NCI-H2107 (cell line): ENCODE measurements at places on chromosomes 12 and 14.

GRCh38 chr12:26651566-26652188, 181.3 kb downstream of the ITPR2 start:
- peak; percentile 59 for DNase-seq

- DNase-seq: no peak
Measured at GRCh38 chr12:30010071-30011052, 226.6 kb upstream of the TMTC1 start.

- DNase-seq: no peak
Measured at GRCh38 chr14:69014829-69015259, 35.7 kb upstream of the ACTN1 start.

DNA sequence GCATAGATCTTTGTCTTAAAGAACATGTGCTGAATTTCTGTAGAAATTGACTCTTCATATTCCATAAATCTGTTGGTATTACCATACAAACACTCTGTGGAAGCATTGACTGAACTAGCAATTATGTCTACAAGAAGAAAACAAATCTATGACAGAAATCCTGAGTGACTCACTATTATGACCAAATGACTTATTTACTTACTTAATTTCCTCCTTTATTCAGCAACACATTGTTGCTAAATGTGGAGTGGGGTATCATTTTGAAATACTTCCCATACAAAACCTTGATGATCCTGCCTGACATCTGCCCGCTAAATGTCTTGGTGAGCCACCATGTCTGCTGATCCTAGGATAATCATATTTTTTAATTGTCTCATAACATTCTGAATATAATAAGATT, 99.1 kb upstream of the SLCO1C1 start:
- DNase-seq: no peak

GRCh38 chr14:23020143-23021128, 10.5 kb upstream of the C14orf93 start:
- no peak for DNase-seq

DNA sequence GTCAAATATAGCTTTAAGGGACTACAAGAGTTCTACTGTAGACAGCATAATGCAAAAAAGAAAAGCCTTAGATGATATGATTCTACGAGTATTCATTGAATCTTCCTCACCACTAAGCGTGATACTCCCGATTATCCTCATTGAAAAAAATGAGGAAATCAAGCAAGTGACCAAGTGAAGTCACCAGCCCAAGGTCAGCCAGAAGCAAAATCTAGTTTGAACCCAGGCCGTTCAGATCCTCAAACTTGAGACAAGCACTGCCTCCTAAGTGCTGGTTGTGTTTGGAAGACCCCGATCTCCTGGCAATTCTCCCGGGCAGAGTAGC, 845 bp downstream of the GIT2 start:
- DNase-seq: no peak

- DNase-seq: no peak
Measured at GRCh38 chr14:93332397-93332852, 411 bp downstream of the BTBD7 start.

DNA sequence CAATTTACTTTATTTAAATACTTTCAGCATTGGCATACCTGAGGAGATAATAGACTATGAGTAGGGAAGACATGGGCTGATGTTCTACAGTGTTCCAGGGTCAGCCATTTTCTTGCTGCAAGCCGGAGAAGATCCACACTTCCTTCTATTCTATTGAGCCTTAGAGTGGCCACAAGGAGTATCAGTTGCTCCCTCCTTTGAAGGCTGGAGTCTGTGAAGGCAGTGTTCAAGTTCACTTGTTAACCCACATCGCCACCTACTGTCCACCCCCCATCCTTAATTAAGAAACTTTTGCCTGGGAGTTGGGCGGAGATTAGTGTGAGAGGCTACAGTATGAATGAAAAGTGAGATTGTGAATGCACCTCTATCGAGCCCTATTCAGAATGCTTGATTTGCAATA, 666.6 kb downstream of the NRXN3 start:
- DNase-seq: peak; percentile 73

DNA sequence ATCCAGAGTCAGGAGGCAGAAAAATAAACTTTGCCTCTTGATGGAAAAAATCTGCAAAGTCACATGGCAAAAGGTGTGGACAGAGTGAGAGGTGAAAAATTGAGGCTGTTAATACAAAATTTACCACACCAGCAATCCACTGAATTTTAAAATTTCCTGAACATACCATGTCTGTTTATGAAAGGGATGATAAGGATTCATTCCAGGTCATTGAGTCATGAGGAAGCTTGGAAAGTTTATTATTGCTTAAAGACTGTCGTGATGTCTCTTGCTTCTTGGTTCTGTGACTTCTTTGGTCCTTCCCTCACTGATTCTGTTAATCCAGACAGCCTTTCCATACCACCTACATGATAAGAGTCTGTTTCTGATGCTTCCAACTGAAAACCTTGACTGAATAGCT, 73.2 kb downstream of the TTC6 start:
- DNase-seq: no peak

GRCh38 chr12:54053751-54054741, at the start of gene HOXC4:
Gene HOXC4, plus strand, starts transcription at chr12:54053835. Its CDS starts 88 bp downstream, at chr12:54053923.
- DNase-seq: no peak

- no peak for DNase-seq
Measured at GRCh38 chr14:101215266-101215665, 311.7 kb upstream of the RTL1 start.

DNA sequence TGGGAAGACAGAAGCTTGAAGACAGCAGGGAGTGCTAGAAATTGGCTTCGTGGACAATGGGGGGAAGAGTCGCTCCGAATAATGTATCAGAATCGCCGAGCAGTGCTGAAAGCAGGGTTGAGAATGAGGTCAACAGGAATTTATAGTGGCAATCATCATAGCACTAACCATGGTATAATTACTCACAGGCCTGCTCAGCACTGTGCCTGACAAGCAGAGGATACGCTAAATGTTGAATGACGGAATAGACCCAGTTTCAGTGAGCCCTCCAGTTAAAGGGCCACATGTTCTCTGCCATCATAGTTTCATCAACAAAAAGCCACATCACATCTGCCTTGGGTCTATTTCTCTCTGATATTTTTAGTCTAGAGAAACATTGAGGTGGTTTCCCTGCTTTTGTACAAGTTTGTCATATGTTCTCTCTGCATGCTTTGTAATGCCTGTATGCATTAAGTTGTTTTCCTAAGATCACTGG, 130.3 kb upstream of the EGLN3 start:
- DNase-seq: no peak

GRCh38 chr14:20429801-20430669, 5.9 kb downstream of the KLHL33 start:
- no peak for DNase-seq

DNA sequence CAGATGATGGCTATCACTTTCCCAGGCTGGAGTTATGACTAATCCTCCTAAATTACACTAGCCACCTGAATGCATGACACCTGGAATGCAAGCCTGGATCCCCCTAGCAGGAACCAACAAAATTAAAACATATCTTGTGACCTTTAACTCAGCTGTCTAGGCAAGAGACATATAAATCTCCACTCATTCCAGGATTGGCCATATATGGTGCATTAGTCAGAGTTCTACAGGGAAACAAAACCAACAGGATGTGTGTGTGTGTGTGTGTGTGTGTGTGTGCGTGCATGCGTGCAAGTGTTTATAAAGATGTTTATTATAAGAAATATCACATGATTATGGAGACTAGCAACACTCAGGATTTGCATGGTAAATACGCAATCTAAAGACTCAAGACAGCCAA, 212.8 kb downstream of the KIF21A start:
- no peak for DNase-seq

- DNase-seq: no peak
Measured at GRCh38 chr12:111276146-111276545, 92.7 kb downstream of the PHETA1 start.

DNA sequence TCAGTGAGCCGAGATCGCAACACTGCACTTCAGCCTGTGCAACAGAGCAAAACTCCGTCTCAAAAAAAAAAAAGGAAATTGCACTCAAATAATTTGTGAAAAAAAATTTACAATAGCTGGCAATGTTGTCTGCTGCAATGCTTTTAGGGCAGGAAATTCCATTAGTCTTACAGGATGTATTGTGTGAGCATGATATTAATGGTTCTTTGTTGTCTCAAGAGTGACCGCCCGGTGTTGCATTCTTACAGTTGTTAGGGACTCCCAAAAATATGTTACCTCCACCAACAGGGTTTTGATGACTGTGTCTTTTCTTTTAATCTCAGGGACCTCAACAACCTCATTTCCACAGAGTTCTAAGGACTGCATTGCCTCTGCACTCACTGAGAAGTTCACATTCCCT, 44.8 kb downstream of the PZP start:
- no peak for DNase-seq

DNA sequence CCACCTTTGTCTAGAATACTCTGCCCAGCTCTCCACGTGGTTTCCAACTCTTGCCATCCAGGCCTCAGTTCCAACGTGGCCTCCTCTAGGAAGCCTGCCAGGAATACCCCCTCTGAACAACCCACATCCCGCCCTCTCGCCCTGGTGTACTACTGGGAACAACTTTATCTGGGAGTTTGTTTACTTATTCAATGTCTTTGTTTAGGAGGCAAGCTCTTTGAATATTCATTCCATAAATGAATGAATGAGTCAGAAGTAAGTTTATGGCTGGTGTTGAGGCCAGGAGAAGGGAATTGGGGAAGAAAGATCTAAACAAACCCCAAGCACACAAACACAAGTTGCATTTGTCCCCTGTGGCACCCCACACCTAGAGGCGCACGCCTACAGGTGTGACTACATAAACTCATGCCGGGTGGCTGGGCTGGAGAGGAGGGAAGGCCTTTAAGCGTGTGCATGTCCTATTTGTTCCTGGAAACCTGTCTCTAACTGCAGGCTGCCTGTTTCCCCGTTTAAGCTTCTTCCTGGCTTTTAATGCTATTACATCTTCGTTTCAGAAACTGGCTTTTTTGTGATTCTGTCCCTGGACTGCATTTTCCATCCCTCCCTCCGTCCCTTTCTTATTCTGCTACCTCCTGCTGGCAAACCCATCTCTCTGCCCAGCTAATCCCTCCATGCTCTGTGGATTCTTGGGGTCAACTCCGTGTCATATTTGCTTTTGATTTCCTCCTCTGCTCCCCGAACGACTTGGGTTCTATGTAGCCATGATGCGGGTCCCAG, 57.9 kb downstream of the FZD10 start:
- DNase-seq: no peak

DNA sequence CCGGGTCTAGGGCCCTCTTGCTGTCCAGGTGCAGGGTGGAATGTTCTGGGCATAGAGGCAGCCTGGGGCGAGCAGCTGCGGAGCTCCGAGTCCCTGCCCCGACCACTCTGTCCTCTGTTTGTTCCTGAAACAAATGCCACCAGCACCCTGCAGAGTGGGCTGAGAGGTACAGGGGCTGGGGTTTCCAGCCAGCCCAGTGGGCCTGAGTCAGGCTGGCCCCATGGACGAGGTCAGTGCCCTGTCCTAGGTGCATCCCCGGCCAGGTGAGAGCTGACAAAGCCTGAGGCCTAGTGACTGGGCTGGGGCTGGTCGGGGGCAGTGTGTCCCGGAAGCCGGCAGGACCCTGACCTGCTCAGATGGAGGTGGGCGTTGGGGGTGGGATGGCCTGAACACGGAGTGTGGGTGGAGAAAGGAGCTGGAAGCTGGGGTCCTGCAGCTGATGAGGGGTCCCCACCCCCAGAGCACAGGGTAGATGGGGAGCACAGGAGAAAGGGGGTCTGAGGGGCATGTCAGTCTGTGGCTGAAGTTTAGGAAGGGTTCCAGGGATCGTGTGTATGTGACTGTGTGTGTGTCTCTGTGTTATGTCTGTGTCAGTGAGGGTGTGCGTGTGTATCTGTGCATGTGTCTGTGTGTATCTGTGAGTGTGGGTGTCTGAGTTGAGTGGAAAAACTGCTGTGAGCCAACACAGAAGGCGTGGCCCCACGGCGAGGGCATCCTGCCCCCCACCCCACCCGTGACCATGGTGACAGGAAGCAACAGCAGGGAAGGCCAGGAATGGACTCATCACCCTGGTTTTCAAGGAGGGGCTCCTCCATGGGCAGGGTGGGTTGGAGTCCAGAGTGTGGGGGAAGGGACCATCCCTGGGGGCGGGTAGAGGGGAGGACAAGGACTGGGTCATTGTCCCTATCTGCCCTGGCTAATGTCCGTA, 2.4 kb upstream of the CRIP1 start:
- no peak for DNase-seq

DNA sequence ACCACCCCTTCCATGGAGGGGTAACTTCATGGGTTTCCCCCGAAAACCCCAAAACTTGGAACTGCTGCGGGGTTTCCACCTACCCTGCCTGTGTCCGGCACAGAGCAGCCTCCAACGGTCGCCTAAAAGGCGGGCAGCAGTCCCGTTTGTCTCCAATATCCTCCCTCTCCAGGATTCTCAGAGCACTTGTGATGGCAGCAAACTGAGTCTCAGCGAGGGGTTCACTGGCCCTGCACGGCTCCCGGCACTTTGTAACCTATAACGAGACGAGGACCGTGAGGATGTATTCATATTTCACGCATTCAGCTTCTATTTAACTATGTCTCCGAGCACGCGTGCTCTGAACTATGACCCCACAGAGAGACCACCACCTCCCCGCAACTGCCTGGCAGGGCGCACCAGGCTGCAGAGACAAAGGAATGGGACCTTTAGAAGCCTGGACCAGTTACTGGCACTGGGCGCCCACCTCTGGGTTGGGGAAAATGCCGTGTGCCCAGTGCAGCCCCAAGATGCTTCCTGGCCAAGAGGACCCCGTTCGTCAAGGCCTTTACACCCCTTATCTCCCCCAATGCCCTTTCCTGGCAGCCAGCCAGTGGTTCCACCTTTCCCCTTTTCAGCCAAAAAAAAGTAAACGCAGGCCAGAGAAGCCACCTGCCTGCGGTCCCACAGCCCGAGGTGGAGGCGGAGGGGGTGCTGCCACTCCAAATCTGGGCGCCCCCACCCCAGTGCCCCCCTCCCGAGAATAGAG, 173.1 kb upstream of the RTL1 start:
- no peak for DNase-seq

GRCh38 chr12:105470601-105471000, 140.1 kb downstream of the C12orf75 start:
- DNase-seq: no peak

DNA sequence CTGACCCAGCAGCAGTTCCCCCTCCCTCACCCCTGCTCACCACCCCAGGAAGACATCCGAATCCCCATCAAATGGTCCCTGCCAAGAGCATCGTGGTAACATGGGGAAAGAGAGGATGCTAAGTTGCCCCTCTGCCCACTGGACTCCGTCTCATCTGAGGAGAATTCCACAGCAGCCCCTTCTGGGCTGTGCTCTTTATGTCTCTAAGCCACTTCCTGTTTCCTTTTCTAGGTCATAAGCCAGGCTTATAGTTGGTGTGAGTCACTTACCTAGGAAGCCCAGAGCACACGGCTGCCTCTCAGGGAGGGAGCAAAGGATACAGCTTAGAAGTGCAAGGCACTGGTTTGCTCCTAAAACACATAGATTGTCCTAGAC, 76.0 kb downstream of the VCPKMT start:
- DNase-seq: no peak

- DNase-seq: no peak
Measured at GRCh38 chr12:10126413-10126812, 3.6 kb downstream of the CLEC7A start.

GRCh38 chr12:17665839-17666238, 424.2 kb downstream of the RERGL start:
- DNase-seq: no peak

DNA sequence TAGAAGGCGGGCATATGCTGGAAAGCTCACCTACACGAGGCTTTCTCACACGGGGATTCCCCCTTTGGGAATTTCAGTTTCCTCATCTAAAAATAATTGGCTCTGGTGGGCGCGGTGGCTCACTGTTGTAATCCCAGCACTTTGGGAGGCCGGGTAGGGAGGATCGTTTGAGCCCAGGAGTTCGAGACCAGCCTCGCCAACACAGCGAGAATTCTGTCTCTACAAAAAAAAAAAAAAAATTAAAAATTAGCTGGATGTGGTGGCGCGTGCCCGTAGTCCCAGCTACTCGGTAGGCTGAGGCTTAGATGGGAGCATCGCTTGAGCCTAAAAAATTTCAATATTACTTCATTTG, 400 bp upstream of the NDUFA12 start:
- DNase-seq: no peak
